NCI-H82 (cell line): ENCODE measurements at places on chromosomes 4 and X.
A peak's percentile ranks its signal among the peaks of the same experiment; 100 is the strongest.

- DNase-seq = no peak
Observed at GRCh38 chr4:53547983-53548382, 43.3 kb downstream of the LNX1 start.

DNA sequence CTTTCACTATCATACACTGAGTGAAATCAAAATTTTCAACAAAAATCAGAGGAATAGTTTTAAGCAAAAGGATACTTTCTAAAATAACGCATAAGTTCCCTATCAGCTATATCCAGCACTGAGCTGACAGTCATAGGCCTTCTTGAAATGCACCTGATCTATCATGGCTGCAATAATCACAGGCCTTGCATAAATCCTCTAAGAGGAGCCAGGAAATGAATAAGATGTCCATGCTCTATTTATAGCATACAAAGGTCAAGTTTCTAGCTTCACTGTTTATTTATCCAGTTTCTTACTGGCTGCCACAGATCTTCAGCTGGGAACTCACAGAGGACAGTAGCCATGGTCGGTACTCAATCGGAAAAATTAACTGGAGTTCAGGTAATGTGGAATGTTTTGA is 235.9 kb upstream of the DMD start:
- DNase-seq = no peak

DNA sequence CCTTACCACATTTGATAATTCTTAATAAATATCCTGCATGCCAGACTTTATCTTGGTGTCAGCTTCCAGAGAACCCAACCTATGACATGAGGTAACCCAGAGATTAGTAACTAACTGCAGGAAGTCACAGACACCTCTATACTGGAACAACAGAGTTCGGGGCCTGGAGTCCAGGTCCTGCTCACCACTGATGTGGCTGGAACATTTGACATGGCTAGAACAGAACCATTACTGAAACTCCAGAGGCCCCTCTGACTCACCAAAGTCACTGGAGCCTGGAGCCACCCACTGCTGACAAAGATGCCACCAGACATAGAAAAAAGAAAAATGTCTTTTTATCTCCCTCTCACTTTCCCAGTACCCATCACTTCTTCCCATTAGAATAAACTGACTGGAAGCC is 403.7 kb downstream of the MID1IP1 start:
- no peak for DNase-seq

DNA sequence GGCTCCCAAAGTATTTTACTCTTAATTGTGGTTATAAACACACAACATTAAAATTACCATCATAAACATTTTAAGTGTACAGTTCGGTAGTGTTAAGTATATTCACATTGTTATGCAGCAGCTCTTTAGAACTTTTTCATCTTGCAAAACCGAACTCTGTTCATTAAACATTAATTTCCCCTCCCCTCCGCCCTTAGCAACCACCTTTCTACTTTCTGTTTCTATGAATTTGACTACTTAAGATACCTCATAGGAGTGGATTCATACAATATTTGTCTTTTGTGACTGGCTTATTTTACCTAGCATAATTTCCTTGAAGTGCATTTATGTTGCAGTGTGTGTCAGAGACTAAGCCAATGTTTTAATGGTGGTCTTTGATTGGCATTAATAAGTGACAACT is 32.6 kb downstream of the IL13RA1 start:
- DNase-seq = no peak

DNA sequence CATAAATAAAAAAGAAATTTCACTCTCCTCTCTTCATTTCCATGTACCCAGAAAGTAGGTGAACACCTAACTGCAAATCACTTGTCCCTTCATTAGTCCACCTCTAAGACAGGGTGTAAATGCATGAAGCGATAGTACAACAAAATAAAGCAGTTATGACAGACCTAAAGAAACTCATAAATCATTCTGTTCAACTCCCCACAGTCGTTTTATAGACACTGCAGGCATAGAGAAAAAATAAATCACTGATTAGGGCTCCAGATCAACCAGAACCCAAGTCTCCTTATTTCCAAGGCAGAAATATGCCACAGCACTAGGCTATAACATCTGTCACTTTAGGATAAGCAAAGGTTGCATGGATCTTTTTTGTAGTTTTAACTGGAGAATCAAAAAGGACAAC is 3.0 kb downstream of the RASGEF1B start:
- peak; percentile 23 for DNase-seq

- peak; percentile 55 for DNase-seq
Observed at GRCh38 chr4:52660643-52661042, 1.5 kb upstream of the USP46 start.

DNA sequence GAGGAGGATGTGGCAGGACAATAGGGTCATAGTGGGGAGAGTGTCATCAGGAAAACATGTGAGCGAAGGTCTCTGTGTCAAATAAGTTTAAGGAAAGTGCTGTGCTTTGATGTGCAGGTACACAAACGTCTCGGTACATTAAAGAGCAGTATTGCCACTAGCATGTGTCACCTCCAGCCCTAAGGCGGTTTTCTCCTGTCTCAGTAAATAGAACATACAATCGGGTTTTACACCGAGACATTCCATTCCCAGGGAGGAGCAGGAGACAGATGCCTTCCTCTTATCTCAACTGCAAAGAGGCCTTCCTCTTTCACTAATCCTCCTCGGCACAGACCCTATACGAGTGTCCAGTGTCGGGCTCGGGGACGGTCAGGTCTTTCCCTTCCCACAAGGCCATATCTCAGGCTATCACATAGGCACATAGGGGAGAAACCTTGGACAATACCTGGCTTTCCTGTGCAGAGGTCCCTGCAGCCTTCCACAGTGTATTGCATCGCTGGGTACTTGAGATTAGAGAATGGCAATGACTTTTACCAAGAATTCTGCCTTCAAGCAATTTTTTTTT is 684.5 kb downstream of the PDHA2 start:
- no peak for DNase-seq

GRCh38 chr4:61571761-61572559 is 371.8 kb downstream of the ADGRL3 start:
- DNase-seq = no peak

DNA sequence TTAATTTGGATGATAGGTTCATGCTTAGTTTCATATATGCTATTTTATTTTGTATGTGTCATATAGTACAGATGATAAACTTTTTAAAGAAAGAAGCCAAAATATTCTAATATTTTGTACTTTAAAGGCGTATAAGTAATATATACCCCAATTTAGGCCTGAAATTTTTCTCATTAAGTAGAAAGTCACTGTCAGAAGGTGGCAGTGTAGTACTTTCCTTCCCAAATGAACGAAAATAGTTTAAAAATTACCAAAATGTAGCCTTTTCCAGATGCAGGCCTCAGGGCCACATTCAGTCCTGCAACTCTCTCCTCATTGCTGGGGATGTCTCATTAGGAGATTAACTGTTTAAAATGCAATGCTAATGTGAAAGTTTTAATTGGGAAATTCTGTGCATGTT is 1263.6 kb downstream of the C4orf33 start:
- peak; percentile 4 for DNase-seq

DNA sequence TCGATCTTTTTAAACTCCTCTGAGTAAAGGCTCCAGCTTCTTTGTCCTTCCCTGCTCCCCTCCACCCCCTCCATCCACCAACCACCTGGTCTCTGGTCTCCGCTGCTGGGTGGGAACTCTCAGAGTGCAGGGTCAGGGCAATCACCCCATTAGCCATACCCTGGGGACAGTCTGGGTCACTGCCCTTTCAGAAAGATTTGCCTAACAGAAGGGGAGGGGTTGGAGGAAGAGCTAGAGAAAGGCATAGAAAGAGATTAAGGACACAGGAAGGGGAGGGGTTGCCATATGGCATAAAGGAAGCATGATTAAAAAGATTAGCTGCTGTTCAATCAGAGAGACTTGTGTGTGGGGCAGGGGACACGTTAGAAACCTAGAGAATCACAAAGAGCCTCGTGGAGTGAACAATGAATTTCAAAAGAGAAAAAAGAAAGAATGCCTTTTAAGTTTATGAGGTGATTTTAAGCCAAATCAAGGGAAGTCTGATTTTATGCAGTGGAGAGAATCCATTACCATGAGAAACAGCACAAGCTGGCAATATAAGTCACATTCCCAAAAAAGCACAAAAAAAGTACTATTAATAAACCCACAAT is 115.5 kb upstream of the ACSL4 start:
- peak; percentile 98 for DNase-seq

DNA sequence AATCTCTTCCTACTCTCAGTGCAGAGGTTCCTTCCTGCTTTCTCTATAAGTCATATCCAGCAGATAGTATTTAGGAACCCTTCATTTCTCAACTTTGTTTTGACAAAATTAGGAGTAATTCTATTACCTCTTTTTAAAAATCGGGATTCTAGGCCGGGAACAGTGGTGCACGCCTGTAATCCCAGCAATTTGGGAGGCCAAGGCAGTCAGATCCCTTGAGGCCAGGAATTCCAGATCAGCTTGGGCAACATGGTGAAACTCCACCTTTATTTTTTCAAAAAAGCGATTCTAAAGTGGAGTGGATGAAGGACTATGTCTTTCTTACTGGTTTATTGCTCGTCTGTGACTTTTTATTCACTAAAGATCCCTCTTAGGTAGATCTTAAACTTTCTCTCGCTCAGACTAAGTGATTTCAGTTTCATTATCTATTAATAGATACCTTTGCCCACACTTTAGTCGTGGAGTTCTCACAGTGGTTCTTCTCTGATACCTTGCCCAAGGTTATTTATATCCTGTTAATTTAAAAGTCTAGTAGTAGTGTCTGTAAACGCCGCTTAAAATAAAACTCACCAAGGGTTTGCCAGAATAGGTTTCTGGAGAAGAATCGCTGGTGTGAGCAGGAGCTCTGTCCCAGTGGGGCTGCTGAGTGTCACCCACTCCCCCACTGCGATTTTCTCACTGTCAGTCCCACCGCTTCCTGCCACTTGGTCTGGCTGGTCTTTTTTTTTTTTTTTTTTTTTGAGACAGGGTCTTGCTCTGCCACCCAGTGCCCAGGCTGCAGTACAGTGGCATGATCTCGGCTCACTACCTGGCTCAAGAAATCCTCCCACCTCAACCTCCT is 27.0 kb upstream of the TMEM131L start:
- DNase-seq = no peak

DNA sequence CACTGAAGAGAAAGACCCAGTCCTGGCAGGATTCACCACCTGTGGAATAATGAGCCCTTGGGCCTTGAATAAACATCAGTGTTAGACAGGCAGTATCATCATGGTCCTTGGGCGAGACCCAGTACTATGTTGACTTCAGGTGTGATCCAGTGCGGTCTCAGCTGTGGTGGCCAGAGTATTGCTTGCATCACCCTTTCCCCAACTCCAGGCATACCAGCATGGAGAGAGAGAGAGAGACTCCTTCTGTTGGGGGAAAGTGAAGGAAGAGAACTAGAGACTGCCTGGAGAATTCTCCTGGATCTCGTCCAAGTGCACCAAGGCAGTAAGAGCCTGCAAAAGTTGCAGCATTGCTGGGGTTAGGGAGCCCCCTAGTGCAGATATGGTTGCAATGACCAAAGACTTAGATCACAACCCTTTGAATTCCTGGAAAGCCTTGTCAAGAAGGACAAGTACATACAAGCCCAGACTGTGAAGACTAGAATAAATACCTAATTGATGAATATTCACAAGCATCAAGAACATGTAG is 61.1 kb upstream of the VAMP7 start:
- peak; percentile 78 for DNase-seq

GRCh38 chr4:107855723-107856122 is 31.0 kb downstream of the SGMS2 start:
- DNase-seq = no peak

DNA sequence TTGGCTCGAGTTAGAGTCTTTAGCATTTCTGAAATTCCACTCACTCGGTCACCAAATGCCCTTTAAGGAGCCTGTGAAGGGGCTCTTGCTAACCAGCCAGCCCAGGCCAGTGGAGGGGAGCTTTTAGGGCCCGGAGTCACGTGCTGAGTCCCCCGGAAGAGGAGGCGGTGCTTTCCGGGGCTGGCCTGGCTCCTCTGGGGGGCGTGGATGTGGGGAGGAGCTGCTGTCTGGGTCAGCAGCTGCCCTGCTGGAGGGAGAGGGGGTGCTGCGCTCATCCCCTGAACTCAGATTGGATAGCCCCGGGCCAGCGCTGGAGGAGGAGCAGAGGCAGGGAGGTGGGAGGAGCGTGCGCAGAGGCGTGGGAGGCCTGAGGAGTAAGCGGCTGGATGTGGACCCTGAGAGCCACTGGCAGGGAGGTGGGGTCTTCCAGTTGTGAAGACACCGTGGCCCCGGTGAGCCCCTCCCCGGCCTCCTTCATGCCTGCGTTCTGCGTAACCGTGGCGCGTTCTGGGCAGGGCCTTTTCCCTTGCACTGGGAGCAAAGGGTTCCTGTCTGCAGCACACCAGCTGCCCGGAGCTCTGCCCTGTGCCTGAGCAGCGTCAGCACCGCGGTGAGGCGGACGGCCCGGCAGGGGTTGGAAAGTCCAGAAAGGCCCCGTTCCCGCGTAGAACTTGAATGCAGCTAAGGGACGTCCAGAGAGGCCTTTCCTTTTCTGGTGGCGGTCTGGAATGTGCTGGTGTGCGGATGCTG is 19.7 kb downstream of the MAEA start:
- peak; percentile 75 for DNase-seq

GRCh38 chrX:132294192-132294591 is 74.9 kb upstream of the RAP2C start:
- no peak for DNase-seq

DNA sequence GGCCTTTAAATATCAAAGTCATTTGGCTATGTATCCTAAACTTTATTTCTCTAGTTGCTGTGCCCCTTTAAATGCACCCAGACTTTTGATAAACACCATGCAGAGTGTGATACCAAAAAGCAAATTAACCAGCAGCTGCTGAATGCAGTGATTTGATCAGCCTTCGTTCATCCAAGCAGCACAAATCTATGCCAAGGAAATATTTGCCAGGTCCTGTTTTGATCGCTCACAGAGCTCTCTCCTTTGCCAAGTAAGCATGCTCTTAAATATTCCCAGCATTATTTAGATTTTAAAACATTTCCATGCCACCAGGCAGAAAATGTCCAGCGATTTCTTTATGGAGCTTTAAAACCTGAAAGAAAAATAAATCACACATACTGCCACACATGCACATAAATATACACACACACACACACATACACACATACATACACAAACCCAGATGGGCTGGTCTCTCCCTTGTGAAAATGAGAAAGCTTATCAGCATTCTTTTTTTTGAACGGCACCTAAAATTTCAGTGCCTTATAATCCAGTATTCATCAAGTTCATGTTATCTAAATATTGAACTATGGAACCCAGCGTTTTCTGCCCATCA is 35.7 kb downstream of the BTC start:
- peak; percentile 40 for DNase-seq

- DNase-seq = peak; percentile 79
Observed at GRCh38 chrX:74133156-74133796, 170.7 kb upstream of the ZCCHC13 start.

- peak; percentile 31 for DNase-seq
Observed at GRCh38 chrX:104370089-104370488, 115.4 kb upstream of the ESX1 start.

DNA sequence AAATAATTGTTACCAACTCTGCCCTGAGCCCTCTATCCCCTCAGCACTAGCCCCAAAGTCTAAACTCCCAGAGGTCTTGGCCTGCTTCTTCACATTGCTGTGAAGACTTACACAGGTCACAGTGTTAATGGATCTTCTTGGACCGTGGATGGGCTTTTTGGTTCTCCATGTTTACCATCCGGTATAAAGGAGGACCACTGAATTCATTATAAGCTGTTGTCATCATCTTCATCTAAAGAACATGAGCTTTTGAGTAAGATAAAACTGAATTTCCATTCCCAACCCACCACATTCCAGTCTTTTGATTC is 8.5 kb downstream of the NUDT11 start:
- no peak for DNase-seq

GRCh38 chr4:109967798-109968520 is 55.3 kb downstream of the EGF start:
- DNase-seq = no peak

- peak; percentile 63 for DNase-seq
Observed at GRCh38 chrX:129654652-129655546, at the start of gene APLN. TSS of gene APLN (minus strand) at chrX:129654956. CDS start at chrX:129654630, 326 bp downstream.

GRCh38 chr4:16125571-16126445 is 42.0 kb upstream of the PROM1 start:
- no peak for DNase-seq
